HFFc6 (cell line): ENCODE measurements at places on chromosomes 6 and 20.

DNA sequence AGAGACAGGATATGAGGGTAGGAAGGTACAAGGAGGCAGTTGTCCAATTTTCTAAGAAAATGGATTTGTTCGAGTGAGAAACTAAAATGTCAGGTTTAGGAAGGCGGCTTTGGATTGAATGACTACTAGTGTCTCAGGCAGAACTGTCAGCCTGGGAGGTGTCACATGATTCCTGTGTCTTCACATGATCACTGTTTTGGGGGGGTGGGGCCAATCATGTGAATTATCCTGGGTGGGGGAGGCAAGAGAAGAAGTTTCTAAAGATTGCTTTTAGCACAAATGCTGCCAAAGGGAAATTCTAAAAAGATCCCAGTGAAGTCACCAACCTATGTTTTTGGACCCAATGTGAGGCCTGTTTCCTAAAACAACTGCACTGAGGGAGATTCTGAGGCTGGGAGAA is 2.3 kb downstream of the SIRPA start:
- no peak for DNase-seq

DNA sequence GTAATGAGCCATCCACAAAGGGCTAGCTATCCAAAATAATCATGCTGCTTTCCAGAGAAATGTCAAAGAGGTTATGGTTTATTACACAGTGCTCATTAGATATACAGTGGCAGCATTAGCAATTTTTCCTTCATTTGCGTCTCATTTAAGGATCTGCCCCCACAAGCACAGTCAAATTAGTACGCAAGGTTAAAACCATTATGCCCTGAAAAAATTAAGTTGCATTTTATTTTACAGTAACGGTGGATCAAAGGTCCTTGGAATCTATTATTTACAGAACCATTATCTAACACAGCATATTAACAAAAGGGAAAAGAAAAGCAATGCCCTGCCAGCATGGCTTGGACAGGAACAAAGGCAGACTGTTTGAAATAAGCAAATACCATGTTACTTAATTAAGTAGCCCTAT is 144.8 kb downstream of the PDSS2 start:
- no peak for DNase-seq

DNA sequence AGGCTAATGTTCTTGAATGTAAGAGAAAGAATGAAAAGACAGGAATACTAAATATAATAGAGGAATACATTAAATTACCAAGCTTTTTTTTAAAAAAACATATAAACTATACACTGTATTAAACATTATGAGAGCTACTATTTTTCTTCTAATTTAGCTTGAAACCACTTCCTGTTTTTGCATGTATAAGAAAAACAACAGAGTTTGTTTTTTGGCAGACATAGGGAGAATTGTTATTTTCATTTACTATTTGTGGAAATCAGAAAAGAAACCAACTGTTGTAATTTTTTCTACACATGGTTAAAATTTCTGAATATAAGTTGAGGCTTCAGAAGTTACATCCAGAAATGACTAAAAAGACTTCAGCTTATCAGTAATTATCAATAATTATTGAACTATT is 991.8 kb upstream of the GJE1 start:
- no peak for DNase-seq

DNA sequence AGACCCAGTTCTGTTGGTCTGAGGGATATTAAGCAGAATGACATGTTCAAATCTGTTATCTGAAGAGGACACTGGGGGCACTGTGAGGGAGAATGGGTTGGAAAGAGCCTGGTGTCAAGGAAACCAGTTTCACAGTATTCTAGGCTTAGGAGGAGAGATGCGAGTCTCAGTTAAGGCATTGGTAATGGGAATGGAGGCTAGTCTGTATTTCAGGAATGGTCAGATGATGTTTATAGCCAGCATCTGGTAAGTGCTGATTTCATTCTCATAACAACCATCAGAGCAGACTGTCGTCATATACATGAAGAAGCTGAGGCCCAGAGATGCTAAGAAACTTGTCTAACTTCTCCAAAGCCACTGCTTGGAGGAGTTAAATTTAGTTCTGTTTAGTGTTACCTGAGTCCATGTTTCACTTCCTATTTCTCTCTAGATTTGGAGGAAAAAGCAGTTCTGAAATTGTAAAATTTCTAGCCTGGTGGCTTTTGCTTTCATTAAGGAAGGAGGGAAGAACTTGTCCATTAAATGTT is 242.0 kb downstream of the ARID1B start:
- DNase-seq = peak; percentile 23

GRCh38 chr20:49868964-49869363 is 46.4 kb downstream of the SPATA2 start:
- no peak for DNase-seq

GRCh38 chr6:169555971-169556617 is 145.7 kb downstream of the WDR27 start:
- no peak for DNase-seq

GRCh38 chr6:40588070-40588384 is 863 bp upstream of the LRFN2 start:
- no peak for DNase-seq

- DNase-seq = peak; percentile 89
Observed at GRCh38 chr6:7617801-7618764, 28.1 kb downstream of the SNRNP48 start.

DNA sequence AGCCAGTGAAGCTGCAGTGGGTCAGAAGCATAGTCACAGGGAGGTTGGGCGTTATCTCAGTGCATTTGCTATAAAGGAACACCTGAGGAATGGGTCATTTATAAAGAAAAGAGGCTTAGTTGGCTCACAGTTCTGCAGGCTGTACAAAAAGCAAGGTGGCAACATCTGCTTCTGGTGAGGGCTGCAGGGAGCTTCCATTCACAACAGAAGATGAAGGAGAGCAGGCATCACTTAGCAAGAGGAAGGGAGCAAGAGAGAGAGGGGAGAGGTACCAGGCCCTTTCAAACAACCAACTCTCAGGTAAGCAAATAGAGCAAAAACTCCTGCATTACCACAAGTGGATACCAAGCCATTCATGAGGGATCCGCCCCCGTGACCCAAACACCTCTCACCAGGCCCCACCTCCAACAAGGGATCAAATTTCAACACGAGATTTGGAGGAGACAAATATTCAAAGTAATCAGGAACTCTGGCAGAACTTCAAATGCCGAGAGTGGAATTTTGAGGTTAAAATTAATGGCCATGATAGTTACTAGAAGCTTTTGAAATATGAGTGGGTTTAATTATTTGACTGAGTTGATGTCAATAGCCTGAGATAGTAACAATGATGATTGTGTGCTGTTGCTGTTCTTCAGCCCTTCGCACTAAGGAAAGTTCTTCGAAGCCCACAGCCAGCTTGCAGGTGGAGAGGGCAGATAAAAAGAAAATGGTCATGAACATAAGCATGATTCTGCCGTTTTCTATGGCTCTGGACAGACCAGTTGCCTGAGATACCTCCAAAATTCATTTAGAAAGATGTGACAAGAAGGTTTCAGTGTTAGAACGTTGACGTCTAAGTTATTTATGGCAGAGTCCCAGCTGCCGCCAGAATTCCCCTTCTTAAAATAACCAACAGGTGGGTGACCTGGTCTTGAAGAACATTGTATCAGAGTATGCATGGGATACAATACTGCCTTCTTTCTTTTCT is 55.3 kb upstream of the ADTRP start:
- no peak for DNase-seq

DNA sequence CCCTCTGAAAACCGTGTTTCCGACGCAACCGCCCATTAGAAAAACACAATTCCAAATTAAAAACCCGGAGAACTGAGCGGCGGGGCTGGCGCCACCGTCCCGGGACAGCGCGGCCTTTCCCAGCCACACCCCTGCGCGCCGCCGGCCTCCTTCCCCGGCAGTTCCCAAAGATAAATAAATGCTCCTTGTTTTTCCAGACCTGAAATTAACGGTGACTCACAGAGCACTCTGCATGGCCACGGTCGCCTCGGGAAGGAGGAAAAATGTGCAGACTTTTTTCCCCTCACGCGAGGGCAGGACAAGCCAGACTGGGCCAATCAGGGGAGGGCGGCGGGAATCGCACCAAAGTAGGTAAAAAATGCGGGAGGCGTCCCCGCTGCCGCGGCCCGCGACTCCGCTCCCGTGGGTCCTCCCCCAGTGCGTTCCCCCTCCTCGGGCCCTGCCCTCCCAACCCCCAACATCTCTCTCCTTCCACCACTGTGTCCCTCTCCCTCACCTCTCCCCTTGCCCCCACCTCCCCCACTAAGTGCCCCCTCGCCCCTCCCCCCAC is 828 bp upstream of the DSTN start:
- peak; percentile 99 for DNase-seq

- DNase-seq = no peak
Observed at GRCh38 chr6:21228876-21229460, 364.6 kb upstream of the SOX4 start.

DNA sequence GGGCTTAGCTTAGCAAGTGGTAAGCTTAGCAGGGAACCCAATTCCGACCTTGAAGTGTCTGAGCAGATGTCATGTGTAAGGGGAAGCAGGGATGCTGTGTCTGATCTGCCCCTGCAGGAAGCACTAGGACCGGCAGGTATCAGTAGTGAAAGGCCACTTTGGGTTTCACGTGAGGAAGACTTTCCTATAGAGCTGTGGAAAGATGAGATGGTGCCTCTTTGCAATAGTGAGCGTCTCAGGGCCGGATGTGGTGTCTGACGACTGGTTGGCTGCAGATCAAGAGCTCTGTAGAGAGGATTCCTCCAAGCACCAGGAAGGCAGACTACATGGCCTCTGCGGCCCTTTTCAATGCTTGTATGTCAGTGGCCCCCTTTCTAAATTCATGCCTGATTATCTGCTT is 98.3 kb downstream of the TIAM2 start:
- DNase-seq = no peak

GRCh38 chr6:46190889-46191288 is 20.1 kb upstream of the ENPP5 start:
- no peak for DNase-seq

DNA sequence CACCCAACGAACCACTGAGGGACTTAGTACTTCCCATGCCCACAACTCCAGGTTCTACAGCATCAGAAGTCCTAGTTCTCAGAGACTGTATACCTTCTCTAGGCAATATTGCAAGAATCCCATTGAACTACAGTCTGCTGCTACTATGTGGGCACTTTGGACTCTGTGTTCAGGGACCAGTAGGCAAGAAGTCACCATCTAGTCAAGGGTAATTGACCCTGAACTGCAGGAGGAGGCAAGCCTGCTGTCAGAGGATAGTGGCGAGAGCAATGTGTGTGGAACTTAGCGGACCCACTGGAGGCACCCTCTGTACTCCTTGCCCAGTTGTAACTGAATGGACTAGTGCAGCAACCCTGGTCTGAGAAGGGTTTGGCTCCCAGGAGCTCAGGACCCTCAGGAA is 15.7 kb downstream of the HEBP2 start:
- DNase-seq = no peak

GRCh38 chr6:35742842-35743241 is 6.0 kb downstream of the ARMC12 start:
- DNase-seq = no peak

DNA sequence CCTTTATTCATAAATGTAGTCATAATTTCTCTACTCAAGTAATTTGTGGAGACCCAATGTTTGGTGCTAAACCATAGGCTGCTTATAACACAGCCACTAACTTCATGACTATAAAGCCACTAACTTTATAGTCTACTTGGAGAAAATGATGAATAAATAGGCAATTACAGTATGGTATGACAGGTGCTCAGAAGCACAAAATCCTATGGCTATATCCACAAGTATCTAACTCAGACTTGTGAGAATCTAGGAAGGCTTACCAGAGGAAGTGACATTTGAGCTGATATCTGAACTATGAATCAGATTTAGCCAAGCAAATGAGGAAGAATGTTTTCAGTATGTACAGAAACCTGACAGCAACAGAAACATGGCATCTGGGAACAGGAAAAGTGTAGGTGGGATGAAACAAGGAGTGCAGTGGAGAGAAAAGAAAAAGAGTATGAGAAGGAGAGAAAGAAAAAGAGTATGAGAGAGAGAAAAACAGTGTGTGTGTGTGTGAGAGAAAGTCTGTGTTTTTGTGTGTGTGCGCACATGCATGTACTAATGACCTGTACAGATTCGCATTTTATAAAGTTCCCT is 59.9 kb downstream of the REV3L start:
- peak; percentile 2 for DNase-seq

DNA sequence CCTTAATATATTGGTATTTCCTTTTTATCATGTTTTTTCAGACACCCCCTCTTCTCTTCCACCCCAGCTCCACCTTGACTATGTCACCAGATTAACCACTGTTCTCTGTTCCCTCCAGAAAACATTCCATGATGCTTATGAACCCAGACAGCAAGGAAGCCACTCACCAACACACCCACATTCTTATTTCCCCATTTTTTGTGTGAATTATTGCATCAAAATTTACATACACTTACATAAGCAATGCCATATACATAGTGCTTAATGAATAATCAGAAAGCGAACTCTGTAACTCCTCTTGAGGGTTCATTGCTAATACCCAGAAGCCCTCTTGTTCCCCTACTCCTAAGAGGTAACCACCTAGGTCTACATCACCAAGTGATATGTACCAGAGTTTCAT is 182.3 kb upstream of the CDYL start:
- DNase-seq = no peak

DNA sequence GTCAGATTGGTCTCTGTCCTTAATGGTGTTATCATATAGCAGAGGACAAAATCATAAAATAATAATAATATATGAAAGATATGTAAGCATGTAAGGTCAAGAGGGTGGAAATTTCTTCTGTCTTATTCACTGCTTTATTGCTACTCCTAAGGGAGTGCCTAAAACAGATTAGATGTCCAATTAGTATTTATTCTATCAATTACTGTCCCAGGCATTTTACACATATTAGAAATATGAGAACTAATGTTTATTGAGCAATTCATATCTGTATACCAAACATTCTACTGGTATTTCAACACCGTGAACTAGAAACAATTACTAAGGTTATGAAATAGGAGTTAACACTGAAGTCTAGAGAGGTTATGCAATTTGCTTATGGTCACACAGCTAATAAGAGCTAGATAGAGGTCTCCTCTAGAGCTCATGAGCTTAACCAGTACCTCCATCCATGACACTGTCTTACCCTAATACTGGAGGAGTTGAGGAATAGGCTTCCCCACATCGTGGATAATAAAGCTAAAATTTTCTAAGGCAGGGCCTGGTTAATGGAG is 302.3 kb downstream of the PLCB1 start:
- DNase-seq = no peak

- DNase-seq = peak; percentile 10
Observed at GRCh38 chr20:60049601-60050000, 91.4 kb downstream of the CDH26 start.

DNA sequence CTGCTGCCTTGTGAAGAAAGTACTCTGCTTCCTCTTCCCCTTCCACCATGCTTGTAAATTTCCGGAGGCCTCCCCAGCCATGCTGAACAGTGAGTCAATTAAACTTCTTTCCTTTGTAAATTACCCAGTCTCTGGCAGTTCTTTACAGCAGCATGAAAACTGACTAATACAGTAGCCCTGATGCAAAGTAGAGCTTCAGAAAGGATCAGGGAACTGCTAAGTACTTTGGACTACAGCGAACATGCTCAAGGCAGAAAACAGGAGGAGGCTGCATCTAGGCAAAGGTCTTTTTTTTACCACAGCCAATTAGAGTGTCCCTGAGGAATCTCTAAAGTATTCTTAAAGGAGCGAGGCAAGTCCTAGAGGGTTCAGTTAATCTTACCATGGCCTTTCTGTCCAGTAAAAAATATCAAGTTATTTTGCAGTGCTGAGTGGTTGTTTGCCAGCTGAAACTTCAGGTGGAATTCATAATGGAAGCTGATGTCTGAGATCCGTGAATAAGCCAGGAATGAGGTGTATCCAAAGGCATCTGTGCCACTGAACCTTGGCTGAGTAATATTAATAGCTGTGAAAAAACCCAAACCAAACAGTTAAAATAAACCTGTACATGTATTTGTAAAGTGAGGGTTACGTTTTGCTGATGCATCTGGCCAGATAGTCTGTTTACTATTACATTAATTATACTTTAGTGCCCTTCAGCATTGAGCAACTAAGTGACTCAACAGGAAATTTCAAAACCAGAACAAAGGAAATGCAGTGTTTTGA is 170.4 kb downstream of the PHF3 start:
- DNase-seq = peak; percentile 90
